ENCODE measurements at places on chromosomes 12 and 14.

DNA sequence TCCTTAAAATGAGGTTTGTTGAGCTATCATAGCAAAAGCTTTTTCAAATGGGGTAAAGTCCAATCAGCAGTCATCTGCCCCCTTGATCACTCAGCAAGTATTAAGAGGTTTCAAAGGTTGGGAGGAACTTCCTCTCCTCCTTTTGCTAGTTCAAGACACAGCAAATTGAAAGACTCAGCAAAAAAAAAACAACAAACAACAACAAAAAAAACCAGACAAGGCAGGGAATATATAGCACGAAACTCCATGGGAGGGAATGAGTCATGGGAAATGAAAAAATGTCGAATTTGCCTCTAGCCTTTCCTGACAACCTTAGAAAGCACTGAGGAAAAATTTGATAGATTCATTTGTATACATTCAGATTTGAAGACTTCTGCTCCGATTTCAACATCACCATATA is 1.6 kb upstream of the SLC7A8 start:
- DNase-seq = no peak

GRCh38 chr12:48910196-48910595 is 15.1 kb downstream of the FKBP11 start:
- no peak for DNase-seq

DNA sequence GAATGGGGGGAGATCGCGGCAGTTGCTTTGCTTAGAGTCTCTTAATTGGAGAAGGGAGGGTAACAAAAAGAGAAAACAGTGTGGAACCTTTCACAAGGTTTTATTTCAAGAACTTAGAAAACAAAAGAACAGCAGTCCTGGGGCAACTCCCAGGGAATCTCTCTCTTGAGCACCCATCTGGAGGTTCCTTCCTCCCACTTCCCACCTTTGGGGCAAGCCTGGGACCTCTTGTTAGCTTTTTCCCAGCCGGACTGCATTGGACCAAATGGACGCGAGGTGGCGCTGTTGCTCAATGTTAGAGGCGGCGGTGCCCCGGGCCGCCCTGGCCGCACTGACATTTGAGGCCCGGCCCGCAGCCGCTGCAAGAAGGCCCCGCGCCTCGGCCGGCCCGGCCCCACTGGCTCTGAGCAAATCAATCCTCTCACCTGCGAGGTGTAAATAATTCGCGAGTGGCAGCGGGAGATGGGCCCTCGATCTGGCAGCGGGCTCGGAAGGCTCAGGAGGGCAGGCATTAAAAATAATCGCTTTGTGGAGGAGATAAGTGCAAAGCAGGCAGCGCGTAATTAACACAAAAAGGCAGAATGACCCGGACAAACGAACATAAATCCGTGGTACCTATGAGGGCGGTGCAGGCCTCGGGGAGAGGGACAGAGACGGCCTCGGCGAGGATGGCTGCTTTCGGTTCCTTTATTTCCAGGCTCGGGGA is 2.8 kb upstream of the HOXC8 start:
- DNase-seq = peak; percentile 90

GRCh38 chr14:102776761-102777710 is at the start of gene TRAF3:
TSS of gene TRAF3 (plus strand) at chr14:102777449. CDS start at chr14:102870202, 92,753 bp downstream.
- peak; percentile 77 for DNase-seq

- no peak for DNase-seq
These were observed 1749.6 kb upstream of the FLRT2 start for GRCh38 chr14:83780321-83780720.

GRCh38 chr14:71907793-71908515 is 24.3 kb upstream of the RGS6 start:
- no peak for DNase-seq

- no peak for DNase-seq
These were observed 158.2 kb downstream of the NUAK1 start for GRCh38 chr12:105980533-105980932.

DNA sequence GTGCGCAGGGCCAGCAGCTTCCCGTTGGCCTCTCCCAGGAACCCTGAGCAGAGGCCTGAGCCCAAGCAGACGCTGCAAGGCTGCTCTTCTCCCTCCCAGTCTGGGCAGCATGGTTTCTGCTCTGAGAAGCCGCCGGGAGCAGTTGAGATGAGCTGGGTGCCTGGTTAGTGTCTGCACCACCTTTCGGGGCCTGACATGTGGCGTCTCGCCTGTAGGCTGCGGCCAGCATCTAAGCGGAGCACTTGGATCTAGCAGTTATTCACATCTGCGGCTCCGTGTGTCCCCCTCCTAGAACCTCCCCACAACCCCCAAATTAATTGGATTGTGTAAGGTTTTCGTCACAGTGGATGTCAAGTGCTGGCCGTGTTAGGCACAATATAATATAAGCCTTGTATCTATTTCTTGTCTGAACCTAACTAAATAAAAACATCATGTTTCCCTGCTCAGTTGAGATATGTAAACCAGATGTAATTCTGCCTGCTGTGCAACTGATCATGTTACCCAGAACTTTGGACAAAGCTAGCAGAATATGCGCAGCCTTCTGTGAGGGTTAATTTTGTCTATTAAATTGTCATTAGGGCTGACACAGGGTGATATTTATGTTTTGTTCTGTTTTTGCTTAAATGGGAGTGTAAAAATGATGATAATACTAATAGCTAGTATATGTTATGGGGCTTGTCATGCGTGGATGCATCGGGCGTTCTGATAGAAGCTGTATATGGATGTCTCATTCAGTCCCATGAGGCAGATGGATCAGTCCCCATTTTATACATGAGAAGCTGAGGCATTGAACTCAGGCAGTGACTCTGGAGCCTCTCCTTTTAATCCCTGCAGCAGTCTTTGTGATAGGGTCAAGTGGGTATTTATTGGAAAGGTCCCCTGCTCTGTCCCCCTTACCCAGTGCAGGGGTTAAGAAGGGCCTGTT is 45.8 kb downstream of the ELK3 start:
- no peak for DNase-seq

DNA sequence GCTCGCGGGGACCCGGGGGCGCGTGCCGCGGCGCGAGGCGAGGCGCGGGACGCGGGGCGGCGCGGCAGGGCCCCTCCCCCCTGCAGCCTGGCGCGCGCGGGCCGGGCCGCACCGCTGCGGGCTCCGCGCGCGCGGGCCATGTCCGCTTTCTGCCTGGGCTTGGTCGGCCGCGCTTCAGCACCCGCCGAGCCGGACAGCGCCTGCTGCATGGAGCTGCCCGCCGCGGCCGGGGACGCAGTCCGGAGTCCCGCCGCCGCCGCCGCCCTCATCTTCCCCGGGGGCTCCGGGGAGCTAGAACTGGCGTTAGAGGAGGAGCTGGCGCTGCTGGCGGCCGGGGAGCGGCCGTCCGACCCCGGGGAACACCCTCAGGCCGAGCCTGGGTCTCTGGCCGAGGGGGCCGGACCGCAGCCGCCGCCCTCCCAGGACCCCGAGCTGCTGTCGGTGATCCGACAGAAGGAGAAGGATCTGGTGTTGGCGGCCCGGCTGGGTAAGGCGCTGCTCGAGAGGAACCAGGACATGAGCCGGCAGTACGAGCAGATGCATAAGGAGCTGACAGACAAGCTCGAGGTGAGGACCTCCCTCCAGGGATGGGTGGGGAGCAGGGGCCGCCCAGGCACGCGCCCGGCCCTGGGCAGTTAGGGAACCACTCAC is 820 bp downstream of the BICDL1 start:
- peak; percentile 86 for DNase-seq

GRCh38 chr12:124963211-124963610 is 25.7 kb downstream of the DHX37 start:
- no peak for DNase-seq
